ENCODE measurements at places on chromosomes 11 and 22.

GRCh38 chr11:80937842-80938241 is 1497.0 kb upstream of the TENM4 start:
- DNase-seq = no peak

DNA sequence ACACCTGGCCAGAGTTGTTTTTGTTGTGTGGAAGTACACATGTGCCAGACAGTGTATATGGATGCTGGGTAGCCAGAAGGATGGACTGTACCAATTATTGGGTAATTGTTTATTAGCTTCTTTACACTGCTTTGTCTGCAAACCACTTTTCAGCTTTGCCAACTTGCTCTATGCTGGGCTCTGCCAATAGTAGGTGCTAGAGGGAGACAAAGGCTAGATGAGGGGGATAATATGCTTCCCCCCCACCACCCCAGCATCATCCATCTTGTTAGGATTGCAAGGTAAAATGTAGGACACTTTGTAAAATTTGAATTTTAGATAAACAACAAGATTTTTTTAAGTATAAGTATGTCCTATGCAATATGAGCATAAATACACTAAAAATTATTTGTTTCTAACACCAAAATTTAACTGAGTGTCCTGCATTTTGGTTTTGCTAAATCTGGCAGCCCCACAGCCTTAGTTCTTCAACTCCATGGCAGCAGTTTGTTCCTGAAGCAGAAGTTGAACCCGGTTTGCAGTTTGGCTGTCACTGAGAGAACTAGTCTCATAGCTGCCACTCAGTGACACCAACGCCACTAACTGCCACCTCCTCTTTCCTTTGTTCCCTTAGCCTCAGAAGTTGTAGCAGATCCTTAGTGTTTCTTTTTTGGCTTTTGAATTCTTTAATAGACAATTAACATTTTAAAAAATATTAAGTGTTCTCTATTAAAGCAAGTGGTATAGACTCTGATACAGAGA is 78.8 kb downstream of the CCDC81 start:
- no peak for DNase-seq

- no peak for DNase-seq
These were observed 554.2 kb downstream of the NTM start for GRCh38 chr11:131924457-131925201.

GRCh38 chr11:34182921-34183685 is 77.7 kb downstream of the NAT10 start:
- DNase-seq = no peak

GRCh38 chr22:34113381-34113780 is 193.1 kb upstream of the LARGE1 start:
- no peak for DNase-seq

DNA sequence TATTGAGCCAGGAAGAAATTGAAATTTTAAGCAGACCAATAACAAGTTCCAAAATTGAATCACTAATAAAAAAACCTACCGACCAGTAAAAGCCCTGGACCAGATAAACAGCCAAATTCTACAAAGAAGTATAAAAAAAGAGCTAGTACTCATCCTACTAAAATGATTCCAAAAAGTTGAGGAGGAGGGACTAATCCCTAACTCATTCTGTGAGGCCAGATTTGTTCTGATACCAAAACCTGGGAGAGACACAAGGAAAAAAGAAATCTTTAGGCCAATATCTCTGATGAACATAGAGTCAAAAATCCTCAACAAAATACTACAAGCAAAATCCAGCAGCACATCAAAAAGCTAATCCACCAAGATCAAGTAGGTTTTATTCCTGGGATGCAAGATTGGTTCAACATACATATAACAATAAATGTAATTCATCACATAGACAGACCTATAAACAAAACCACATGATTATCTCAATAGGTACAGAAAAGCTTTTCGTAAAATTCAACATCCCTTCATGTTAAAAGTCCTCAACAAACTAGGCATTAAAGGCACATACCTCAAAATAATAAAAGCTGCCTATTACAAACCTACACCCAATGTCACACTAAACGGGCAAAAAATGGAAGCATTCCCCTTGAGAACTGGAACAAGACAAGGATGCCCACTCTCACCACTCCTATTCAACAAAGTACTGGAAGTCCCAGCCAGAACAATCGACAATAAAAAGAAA is 13.1 kb downstream of the OR52A5 start:
- DNase-seq = no peak

DNA sequence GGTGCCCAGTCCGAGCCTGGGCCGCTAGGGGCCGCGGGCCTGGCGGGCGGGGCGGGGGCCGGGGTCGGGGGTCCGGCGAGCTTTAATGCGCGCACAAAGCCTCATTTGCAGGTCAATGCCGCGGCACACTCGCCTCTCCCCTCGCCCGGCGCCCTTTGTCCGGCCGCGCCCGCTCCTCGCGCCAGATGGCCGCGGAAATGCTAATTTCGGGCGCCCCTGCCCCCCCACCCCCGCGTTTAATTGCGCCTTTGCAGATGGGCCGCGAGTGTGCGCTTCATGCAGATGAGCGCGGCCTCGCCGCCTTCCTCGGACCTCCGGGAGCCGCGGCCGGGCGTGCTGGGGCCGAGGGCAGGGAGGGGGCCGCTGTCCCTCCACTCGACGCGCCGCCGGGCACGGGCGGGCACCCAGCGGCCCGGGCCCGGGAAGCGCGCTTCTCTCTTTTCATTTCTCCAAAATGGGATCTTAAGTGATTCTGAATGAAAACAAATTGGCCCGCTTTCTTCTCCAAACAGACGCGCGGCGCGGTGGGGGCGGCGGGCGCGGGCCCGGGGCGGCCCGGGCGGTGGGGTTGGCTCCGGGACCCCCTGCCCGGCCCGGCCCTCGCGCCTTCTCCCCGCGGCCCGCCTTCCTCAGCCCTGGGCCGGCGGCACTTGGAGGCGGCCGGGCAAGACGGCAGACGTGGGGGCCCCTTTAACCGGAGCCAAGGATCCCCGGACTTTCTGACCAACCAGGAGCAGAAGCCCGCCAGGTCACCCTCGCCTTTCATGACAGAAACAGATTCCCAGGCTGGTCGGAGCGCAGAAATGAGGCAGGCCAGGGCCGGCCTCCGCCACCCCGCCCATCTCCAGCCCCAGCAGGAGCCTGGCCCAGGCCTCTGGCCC is 22.9 kb downstream of the CDKN1C start:
- DNase-seq = no peak

DNA sequence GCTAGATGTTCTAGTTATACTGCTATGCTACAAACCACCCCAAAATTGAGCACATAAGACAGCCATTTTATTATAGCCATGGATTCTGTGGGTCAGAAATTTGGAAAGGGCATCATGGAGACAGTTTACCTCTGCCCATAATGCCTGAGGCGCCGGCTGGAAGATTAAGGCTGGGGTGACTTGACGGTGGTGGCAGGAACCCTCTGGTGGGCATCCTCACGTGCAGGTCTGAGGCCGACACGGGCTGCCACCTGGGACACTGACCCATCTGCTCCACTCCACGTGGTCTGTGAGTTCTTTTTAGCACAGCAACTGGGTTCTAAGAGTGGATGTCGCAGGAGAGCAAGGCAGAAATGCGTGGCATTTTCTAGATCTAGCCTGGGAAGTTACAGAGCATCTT is 40.0 kb upstream of the PRDM11 start:
- no peak for DNase-seq

GRCh38 chr22:22527312-22527711 is 7.2 kb upstream of the ZNF280A start:
- no peak for DNase-seq

- DNase-seq = peak; percentile 59
These were observed 13.3 kb downstream of the RSPH14 start for GRCh38 chr22:23128269-23129108.

DNA sequence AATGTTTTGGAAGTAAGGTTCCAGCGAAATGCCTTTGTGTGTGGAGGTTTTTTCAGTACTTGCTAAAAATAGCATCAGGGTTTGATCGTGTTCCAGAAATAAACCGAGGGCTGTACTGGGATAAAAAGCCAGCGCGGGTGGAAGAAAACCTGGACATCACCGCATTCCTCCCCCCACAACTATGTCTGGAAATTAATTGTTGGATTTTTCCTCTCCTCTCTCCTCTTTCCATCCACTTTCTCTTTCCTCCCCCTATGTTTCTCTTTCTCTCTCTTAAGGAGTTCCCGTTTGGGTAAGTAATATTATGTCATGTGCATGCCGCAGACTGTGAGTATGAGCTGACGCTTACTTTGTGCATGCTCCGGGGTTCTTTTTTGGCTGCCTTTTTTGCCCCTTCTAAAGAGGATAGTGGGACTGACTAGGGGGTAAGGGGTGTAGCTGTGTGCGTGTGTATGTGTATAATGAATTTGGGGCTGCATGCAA is 104.2 kb upstream of the HSD17B12 start:
- no peak for DNase-seq

DNA sequence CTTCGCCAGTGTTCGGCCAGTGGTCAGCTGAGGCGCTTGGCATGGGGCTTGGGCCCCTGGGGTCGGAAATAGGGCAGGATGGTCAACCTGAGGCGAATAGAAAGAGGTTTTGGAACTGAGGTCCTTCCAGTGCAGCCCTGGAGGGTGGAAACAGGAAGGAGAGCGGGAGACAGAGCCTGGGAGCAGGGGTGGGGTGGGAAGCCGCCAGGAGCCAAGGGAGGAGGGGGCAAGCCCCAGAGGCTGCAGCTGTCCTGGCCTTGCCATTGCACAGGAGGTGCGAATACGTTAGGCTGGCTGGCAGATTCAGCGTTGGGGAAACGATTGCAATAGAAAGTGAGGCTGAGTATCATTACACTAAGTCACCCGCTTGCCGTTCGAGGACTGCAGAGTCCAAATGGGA is 13.9 kb upstream of the KCTD17 start:
- no peak for DNase-seq

DNA sequence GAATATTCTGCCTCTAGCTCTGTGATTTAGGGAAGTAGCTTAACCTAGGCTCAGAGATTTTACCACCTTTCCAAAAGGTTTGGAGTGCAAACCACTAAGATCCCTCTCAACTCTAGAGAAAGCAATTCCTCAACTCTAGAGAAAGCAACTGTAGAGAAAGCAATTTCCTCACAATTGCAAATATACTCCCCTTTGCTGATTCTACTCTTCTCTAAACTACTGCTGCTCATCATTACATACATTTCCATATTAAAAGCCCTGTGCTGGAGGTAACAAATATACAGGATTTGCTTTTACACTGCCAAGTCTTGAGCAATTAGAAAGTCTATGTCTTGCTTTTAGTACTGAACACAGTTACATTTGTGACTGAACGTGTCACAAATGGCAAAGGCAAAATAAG is 48.2 kb downstream of the ALG9 start:
- no peak for DNase-seq

DNA sequence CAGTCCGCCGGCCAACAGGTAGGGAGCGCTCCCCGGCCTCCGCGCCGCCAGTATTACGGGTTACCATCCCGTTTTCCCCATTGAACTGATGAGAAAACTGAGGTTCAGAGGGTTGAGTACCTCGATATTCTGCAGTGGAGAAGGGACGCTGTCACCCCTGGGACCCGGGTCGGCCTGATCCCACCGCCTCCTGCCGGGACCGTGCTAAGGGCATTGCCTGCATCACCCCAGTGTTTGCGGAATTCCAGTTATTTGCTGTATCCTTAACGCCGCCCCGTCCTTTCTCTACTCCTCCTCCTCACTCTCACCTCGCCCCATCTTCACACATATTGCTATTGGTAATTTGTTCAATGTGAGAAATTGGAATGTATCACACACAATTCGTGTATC is 370 bp upstream of the A4GALT start:
- DNase-seq = no peak

DNA sequence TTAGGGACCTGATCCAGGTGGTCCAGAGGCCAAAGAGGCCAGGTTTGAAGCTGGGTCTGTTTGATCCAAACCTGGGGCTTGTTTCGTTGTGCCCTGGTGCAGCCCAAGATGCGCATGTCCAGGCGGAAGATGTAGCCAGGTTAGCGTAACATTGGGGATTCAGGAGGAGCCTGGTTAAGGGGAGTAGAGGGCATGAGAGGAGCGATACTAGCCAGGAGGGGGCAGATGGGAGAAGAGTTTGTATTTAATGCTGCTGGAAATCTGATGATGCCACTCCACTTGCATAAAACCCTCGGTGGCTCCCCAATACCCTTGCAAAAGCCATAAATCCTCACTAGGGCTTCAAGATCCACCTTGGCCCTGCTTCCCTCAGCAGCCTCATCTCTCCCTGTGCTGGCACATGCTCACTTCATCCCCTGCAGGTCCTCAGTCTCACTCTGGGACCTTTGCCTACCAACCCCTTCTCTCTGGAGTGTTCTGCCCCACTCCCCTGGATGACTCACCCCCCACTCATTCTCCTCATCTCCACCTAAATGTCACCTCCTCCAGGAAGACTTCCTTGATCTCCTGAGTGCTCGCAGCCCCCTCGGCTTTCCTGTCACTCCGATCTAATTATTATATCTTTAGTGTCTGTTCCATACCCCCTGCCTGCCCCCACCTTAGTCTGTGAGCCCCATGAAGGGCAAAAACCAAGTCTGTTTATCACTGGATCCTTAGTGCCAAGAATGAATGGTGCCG is 95.9 kb downstream of the MIAT start:
- no peak for DNase-seq
